NCI-H446 (cell line): ENCODE measurements at places on chromosomes 3 and 15.

- no peak for DNase-seq
These were observed 214.0 kb downstream of the EPHB1 start for GRCh38 chr3:135009014-135009413.

- DNase-seq = no peak
These were observed 4.8 kb downstream of the TKT start for GRCh38 chr3:53250881-53251605.

GRCh38 chr3:154976072-154976983 lies 103.8 kb upstream of the MME start:
- DNase-seq = no peak

GRCh38 chr15:83413054-83413719 lies 34.0 kb upstream of the SH3GL3 start:
- no peak for DNase-seq

DNA sequence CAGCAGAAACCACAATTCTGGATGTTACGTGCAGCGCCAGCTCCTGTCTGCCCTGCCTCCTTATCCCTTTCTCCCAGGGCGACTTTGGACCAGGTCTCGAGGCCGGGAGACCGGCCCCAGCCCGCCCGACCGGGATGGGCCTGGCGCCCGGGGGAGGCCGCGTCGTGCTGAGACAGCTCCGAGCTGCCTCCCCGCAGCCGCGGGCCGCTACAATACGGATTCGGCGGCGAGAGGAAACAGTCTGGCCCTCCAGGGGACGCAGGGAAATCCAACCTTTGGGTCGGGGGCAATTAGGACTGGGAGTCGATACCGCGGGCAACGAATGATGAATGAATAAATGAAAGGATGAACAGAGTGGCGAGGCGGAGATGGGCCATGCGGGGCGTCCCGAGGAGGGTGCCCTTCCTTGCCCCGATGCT lies 537 bp downstream of the GRAMD2A start:
- DNase-seq = no peak

DNA sequence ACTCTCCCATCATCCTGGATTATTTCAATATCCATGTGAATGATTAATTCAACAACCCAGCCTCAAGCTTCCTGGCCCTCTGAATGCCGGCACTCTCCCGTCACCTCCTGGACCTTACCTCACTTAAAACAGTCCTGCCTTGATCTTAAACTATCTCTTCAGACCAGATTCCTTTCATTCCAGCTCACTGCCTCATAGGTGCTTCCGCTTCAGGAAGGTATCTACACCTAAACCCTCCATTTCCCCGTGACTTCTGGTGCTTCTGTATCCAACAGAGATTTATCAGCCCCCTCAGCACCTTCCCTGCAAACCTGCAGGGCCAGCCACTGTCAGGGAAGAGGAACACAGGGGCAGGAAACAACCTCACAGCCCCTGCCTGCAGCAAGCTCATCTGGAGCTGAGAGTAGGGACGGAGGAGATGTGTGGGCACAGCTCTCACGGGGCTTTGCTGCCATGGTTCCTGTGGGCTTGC lies 98.9 kb upstream of the TJP1 start:
- DNase-seq = no peak

- DNase-seq = no peak
These were observed 100.3 kb downstream of the CCNL1 start for GRCh38 chr3:157059661-157060060.

DNA sequence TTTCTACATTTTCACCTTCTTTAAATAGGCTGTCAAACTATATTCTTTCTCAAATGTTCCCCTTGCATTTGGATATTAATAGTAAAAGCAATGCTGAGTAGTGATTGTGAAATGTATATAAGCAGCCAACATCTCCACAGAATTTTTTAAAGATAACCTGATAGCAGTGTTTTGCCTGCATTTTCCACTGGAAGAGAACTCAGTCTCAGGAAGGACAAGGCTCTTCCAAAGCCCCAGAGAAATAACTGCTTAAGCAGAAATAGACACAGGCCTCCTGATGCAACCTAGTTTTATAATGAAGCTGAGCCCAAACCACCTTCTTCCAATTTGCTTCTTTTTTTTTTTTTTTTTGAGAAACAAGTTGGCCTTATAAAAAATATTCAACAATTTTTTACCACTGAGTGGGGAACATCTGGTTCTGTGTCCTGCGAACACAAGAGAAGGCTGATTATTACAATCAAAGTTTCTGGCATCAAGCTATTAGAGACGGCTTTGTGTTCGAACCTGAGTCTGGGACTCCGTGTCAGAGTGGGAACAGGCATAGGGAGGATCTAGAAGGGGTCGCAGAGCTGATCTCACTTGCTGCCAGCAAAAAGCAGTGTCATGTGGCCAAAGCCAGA lies 332.5 kb upstream of the TBL1XR1 start:
- DNase-seq = no peak

GRCh38 chr3:191320316-191320715 lies 8.9 kb upstream of the CCDC50 start:
- no peak for DNase-seq

GRCh38 chr3:128867200-128868125 lies 12.0 kb upstream of the ACAD9 start:
- DNase-seq = no peak

- peak; percentile 35 for DNase-seq
These were observed 139.7 kb upstream of the ROPN1 start for GRCh38 chr3:124131580-124131979.

GRCh38 chr3:76586471-76586870 lies 453.4 kb upstream of the ROBO2 start:
- DNase-seq = no peak

DNA sequence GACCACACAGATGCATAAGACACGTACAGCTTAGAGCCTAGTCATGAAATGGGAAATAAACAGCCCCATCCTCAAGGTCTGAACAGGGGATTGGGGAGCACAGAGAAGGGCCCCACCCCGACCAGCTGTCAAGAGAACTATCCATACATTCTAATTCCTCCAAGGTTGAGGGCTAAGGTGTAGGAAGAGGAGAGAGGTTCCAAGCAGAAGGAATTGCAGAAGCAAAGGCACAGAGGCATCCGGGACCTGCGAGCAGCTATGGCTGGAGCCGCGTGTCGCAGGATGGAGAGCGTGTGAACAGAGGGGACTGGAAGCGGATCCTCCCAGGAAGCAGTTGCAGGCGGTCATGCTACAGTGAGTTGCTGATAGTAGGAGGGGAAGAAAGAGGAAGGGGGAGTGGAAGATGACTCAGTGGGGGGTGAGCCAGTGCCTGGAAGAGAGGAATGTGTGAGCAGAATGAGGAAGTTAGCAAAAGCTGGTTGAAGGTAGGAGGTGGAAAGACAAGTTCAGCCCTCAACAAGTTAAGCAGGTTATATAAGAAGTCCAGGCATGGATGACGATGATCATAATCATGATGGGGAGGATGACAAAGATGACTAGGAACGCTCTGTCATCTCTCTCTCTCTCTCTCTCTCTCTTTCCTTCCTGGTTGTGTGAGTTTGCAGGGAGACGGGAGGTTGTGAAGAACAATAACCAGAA lies 89.7 kb downstream of the LIPC start:
- no peak for DNase-seq

GRCh38 chr3:147298511-147298982 lies 107.8 kb downstream of the ZIC4 start:
- DNase-seq = no peak

GRCh38 chr3:71984843-71985613 lies 200.1 kb upstream of the PROK2 start:
- DNase-seq = no peak

GRCh38 chr3:134365766-134366065 lies 8.5 kb downstream of the AMOTL2 start:
- no peak for DNase-seq

DNA sequence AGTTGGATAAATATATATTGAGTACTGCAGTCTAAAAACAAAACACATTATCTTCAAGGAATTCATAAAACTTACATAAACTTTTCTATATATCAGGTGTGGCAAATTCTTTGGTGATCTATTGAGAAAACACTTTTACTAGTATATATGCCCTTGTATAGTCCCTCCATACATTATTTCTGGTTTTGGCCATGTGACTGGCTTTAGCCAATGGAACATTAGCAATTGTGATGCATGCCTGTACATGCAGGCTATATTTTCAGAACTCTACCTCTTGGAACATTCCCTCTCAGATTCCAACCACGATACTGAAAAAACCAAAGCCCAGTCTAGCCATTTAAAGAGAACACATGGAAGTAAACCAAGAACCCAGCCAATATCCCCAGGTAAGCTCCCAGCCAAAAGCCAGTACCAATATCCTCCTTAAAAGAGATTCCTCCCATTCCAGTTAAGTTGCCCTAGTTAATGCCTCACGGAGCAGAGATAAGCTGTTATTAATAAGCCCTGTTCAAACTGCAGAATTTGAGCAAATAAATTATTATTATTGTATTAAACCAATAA lies 152.8 kb downstream of the NEK10 start:
- no peak for DNase-seq

- no peak for DNase-seq
These were observed 2.8 kb downstream of the EDEM1 start for GRCh38 chr3:5190147-5190791.

- no peak for DNase-seq
These were observed 10.7 kb upstream of the CAMK1 start for GRCh38 chr3:9780458-9780812.

DNA sequence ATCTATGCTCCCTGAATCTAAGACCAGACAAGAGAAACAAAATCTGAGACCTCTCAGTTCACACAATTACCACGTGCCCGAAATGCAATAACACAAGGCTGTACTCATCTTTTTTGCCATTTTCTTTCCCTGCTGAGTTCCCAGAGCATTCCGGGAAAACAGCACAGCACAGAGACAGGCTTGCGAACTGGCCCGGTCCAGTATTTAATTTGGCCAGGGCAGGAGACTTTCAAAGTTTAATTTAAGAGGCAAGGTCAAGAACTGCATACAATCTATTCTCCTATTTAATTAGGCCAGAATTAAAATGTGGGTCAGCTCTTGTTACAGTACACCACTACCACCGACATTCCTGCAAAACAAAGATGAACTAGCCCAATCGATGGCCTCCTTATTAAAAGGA lies 87.5 kb upstream of the SNRPA1 start:
- DNase-seq = no peak

- DNase-seq = no peak
These were observed 15.1 kb downstream of the LACTB start for GRCh38 chr15:63136742-63137141.

DNA sequence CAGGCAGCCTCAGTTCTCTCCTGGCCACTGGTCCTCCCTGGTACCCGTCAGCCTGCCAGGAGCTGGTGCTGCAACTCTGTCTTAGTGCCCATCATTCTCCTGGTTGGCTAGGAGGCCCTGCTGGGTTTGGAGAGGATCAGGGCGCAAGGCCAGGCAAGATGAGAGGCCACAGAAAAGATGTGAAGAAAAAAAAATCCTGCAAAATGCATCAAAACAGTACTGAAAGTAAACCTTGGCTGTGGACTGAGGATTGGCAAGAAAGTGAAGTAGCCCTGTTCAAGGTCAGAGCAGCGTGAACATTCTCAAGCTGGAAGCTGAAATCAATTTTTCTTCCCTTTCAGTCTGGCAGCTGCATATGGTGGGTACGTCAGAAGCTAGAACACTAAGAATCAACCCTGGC lies 74.2 kb downstream of the GTF2E1 start:
- peak; percentile 85 for DNase-seq

- no peak for DNase-seq
These were observed 57.0 kb upstream of the GPR149 start for GRCh38 chr3:154486949-154487348.

DNA sequence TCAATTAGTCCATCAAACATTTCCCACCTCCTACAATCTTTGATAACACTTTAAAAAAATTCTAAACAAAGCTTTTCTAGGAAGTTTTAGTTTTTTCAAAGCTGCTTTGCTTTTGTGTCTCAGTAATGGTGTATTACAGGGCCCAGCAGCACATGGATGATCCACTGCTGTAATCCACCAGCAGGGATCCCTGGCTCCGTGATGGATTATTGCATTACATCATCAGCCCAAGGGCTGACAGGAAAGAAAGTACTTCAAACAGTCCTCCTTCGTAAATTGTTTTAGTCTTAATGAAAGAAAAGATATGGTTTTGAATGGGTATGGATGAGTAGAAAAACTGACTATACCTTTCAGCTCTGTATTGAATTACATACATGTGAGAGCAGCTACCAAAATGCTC lies 688.9 kb upstream of the NAALADL2 start:
- no peak for DNase-seq

DNA sequence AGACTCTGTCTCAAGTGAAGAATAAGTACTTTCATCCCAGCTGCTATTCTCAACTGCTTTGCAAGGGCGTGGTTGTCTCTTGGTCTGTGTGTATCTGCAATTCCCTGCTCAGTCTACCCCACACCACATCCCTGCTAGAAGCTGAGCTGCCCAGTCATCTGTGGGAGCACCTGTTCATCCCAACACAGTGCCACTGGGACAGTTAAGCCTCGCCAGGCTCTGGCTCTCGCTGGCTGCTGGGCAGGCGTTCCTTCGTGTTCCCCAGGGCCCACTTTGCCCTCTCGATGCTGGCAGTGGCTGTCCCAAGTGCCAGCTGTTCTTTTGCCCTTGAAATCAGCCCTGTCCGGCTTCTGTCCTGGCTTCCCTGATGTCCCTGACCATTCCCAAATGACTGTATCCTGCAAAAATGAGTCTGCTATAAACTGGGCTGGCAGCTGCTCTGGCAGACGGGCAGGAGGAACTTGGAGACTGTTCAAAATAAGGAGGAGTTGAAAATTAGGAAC lies 91.6 kb upstream of the KLHL25 start:
- peak; percentile 79 for DNase-seq

DNA sequence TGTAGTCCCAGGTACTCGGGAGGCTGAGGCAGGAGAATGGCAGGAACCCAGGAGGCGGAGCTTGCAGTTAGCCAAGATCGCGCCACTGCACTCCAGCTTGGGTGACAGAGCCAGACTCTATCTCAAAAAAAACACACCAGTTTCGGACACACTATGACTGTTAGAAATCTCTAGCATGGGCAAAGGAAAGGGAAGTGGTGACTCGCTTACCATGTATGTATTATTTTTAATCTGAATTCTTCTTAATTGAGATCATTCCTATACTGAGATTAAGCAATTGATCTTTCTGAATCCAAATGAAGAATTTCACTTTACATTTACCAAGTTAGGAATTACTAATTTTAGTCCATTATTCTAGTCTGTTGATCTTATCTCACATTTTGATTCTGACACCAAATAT lies 459.2 kb upstream of the ALCAM start:
- no peak for DNase-seq

- DNase-seq = no peak
These were observed 5.9 kb upstream of the CD47 start for GRCh38 chr3:108096532-108097321.

GRCh38 chr15:40739854-40740253 lies 15.2 kb downstream of the RMDN3 start:
- no peak for DNase-seq

DNA sequence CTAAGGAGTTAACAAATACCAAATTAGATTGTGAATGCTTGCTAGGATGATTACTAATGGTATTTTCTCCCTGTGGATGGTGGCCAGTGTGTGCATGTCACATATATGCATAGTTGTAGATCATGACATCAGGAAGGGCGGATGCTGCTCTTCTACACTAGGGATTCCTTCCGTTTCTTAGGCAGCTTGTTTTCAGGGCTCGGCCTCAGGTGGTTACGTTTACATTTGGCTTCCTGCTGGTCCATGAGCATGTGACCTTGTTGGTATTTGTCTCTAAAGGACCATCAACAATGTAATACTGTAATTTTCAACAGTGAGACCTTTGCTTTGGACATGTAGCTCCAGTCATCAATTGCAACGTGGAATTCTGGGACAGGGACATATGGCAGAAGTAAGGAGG lies 221.4 kb downstream of the NR1D2 start:
- no peak for DNase-seq
